ENCODE measurements at places on chromosomes 5 and 9. TPM values are rescaled to one million over a fixed set of nuclear protein-coding genes. Genes with fewer than 3 reads are reported as not detected.

DNA sequence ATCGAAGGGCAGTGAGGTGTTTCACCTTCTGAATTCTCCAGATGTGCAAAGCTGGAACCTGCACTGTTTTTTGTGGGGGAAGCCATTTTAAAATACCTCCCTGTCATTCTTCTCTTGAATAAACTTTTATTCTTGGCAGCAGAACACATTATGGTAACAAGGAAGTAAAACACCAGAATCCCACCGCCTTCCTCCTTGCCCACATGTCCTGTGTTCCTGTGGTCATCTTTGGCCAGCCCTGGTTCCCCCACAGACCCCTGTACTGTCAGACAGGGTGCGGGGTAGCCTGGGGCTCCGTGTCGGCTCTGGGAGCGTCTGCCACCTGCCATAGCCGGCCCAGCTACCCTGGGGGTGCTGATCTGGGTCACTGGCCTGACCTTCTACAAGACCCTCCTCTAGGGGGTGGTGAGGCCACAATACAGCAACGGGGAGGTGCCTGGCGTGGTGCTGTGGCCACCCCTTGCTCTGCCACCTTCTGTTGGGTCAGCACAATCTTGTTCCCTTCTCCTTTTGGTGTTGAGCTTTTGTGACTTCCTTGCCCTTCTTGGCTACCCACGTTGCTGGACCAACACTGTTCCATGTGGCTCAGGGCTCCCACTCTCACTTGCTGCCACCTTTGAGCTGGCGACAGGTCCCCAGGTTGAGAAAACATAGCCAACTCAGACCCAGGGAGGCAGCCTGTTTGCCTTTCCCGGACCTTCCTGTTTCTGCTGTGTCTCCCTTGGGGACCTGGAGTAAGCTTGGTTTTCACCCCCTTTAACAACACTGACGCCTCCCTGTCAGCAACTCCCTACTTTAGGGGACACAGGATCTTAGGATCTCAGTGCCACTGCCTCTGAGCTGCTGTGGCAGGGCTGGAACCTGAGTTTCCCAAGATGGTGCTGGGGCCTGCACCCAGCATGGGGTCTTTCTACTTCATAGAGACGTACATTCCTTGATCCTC is 4.8 kb downstream of the WNK2 start:
- no peak for DNase-seq

- no peak for DNase-seq
Observed at GRCh38 chr5:69024241-69024651, 69.6 kb upstream of the SLC30A5 start.

DNA sequence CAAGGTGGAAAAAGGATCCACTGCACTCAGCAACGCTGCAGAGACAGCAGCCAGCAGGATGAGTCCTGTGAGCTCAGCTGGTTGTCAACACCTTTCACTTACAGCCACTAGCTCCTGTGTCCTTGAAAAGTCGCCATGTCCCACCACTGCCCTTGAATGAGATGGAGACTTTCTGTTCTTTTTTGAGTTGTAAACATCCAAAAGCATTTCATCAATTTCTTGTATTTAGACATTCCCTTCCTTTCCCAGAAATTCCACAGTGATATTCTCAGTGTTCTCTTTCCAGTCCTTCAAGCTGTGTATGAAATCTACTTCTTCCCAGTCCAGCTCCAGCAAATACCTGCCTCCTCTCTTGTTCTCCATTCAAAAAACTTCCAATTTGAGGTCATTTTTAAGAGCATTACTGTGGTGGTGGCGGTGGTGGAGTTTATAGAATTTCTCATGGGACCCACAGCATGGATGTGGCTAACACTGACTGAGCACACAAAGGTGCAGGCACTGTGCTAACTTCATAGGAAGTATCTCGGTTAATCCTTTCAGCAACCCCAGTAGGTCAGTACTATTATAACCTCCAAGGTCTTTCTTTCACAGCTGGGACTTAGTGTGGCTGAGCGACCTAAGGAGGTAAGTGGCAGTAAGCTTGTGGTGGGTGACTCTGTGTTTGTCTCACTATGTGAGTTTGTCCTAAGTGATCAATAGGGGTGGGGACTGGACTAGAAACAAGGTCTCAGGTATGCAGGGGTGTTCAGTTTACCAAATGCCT is 15.0 kb upstream of the GPX3 start:
- DNase-seq = no peak

- no peak for DNase-seq
Observed at GRCh38 chr5:143063175-143063970, 293.2 kb downstream of the ARHGAP26 start.

DNA sequence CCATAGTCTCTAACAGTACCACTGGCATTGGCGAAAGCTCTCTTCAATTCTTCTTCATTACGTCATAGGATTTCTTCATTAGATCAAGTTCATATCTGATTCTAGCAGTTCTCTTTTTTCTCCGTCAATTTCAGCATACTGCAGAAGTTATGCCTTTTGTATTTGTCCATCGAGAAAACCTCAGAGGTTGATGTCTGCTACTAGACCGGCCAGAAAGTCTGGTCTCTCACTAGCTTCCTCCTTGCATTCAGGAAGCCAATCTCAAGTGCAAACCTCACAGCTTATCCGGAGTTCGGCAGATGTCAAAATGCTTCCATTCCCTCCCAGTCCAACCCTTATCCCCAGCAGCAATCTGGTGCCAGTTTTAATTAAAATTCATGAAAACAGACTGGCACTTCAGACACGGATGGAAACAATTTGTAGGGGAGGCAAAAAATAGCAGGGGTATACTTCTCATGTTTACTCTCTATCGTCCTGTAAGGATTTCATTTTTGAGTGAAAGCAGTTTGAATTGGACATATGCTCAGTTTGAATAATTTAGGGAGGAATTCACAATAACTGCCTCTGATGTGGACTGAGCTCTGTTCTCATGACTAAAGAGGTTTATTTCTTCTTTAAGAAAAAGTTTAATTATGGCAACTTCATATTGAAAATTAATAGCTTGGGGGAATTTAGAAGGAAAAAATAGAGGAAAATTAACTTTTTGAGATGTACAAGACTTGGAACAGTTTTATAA is 56.4 kb upstream of the TMC1 start:
- no peak for DNase-seq

GRCh38 chr9:3331801-3332200 is 194.0 kb downstream of the RFX3 start:
- no peak for DNase-seq

DNA sequence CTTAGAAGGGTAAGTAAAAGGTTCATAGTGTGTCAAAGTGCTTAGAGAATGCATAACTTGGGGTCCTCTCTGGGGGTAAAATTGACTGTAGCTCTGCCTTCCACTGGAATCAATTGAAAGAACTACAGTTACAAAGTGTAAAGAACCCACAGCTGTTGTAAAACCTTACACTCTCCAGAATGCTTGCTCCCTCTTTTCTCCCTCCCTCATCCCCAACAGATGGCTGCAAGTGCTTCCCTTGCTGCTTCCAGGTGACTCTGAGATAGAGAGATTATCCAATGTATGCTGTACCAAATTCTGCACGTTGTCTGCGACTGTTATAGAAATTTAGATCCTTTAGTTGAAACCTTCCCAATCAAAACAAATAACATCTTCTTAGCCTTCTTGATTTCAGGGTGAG is 126.0 kb downstream of the STK32A start:
- DNase-seq = no peak

GRCh38 chr9:35495984-35496383 is 6.1 kb downstream of the RUSC2 start:
- no peak for DNase-seq

DNA sequence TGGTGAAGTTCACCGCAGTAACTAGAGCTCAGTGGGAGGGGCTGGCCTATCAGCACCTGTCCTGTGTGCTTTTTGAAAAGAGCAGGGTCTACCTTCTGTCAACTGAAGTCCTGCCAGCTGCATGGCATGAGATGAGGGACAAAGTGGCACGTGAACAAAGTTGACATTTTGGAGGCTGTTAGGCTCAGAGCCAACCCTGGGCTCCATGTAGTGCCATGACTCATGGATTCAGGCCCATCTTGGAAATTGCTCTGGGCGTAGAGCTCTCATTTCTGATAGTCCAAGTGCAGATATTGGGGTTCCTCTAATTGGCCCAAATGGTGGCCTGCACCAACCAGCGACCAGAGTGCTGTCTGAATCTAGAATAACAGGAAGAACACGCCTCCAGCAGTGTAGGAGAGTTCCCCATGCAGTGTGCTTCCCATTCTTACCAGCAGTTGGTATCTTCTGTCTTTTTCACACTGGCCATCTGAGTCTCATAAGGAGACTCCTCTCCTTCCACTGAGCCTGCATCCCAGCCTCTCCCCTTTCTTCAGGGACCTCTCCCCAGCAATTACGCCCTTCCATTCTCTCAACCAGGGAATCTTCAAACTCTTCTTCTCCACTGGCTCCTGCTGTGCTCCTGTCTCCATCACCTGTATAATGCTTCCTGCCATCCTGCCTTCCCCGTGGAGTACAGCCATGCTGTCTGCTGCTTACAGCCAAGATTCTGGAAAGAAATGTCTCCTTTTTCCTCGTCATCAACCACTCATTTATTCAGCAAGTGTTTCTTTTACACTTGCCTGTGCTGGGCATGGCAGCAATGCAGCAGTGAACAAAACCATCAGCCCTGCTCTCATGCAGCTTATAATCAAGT is 30.4 kb downstream of the IRF1 start:
- no peak for DNase-seq

The ARHGEF37 gene
- 5.8 TPM for polyA plus RNA-seq

The PLAC8L1 gene
- polyA plus RNA-seq = 0.75 TPM

The CDKN2B-AS1 gene
- 0.13 TPM for polyA plus RNA-seq

The GPX3 gene
- polyA plus RNA-seq = 1,471 TPM

The PIP5KL1 gene
- 2.9 TPM for polyA plus RNA-seq

The TNIP1 gene
- 76.5 TPM for polyA plus RNA-seq

The GGTA1 gene
- polyA plus RNA-seq = 4.3 TPM
